ENCODE measurements at places on chromosomes 16 and 17.
A peak's percentile ranks its signal among the peaks of the same experiment; 100 is the strongest.

DNA sequence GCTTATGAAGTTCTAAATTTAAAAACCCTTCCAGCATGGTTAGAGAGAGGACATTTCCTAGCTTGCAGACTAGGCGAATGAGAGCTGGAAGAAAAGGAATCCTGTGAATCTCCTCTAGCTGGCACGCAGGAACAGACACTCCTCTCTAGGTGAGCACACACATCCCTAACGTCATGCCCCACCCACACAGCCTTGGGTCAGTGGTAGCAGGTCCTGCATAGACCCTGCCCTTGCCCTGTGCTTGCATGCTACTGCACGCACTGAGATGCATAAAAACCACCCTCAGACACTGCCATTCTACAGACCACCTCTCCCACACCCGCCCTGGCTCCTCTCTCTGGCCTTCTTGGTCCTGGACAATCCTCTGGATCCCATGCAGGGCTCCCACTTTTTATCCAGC is 23.5 kb downstream of the CES1 start:
- DNase-seq = no peak

DNA sequence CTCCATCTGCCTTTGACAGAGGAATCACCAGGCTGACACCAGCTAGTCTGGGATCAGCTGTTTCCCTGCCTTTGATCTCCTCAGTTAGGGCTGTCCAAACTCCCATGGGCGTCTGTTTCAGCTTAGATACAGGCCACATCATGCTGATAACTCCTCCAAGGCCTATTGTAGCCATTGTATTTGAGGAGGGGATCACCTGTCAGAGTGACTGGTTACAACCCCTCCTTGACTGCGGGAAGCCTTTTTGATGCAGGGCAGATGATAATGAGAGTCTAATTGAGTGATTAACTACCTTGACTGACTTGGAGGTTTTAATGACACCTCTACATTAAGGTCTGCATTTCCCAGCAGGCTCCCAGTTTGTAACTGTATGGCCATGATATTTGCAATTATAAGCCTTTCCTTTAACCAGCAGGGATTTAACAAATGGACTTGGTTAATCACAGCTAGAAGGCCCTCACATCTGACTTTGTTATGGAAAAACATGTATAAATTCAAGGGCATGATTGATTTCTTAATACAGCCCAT is 863.5 kb downstream of the KCNJ2 start:
- DNase-seq = peak; percentile 97

GRCh38 chr16:27720731-27721530 is 171.0 kb downstream of the KATNIP start:
- DNase-seq = no peak

DNA sequence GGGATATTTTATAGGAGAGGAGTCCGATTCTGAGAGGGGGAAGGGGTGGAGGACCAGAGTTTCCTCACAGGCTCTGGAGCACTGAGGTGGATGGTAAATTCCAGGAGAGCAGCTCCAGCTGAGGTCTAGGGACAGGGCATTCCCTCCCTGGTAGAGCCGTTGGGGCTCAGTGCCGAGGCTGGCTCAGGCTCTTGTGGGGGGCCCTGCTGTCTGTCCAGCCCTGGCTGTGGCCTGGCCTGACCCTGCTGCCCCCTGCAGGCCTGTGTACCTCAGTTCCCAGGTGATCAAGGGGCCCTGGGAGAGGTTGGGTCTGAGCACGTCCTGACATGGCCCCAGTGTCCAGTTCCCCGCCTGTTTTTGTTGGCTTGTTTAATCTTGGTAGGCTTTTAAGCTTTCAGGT is 16.8 kb downstream of the ZNF750 start:
- no peak for DNase-seq
